ENCODE measurements at places on chromosomes 1 and 21. TPM values are rescaled to one million over a fixed set of nuclear protein-coding genes. Genes with fewer than 3 reads are reported as not detected.

The TRAF3IP3 gene
- not detected for total RNA-seq

The GNAT2 gene
- total RNA-seq: 0.49 TPM

The TOR3A gene
- total RNA-seq: 28.4 TPM

The RASAL2 gene
- total RNA-seq: 33.6 TPM

The ZCCHC17 gene
- 30.9 TPM for total RNA-seq

All from bladder microvascular endothelial cell (primary cell).